Subcutaneous preadipocyte (primary cell): ENCODE measurements at places on chromosomes 2 and 18. TPM values are rescaled to one million over a fixed set of nuclear protein-coding genes. Genes with fewer than 3 reads are reported as not detected.

Gene RNF125
- 1.8 and 2.3 TPM in 2 replicates for total RNA-seq

Gene C1QL2
- total RNA-seq = not detected in 2 replicates

Gene IGFBP5
- 11.5 and 106 TPM in 2 replicates for total RNA-seq

Gene SPEG
- total RNA-seq = 11.5 and 15.4 TPM in 2 replicates

Gene GPN1
- total RNA-seq = 29.4 and 33.4 TPM in 2 replicates

Gene MTA3
- total RNA-seq = 21.3 and 23.5 TPM in 2 replicates

Gene HRH4
- total RNA-seq = under 0.01 TPM in 1 of 2 replicates, not detected in the other

Gene SCYGR4
- total RNA-seq = not detected in 2 replicates

Gene CRYGD
- total RNA-seq = not detected in 2 replicates

Gene POTEI
- not detected in 2 replicates for total RNA-seq

Gene CMPK2
- total RNA-seq = 0.73 and 1.4 TPM in 2 replicates

Gene GNLY
- total RNA-seq = not detected in 2 replicates

Gene MALL
- total RNA-seq = 4.7 and 8.8 TPM in 2 replicates

Gene LYG2
- not detected in 2 replicates for total RNA-seq

Gene TUBA3D
- not detected in 2 replicates for total RNA-seq

Gene GAL3ST2
- not detected in 2 replicates for total RNA-seq

Gene TMEM182
- 0.73 and 0.98 TPM in 2 replicates for total RNA-seq

Gene LDLRAD4
- 0.39 and 0.73 TPM in 2 replicates for total RNA-seq

Gene G6PC2
- not detected in 2 replicates for total RNA-seq

Gene C2orf80
- not detected in 2 replicates for total RNA-seq

Gene MBD5
- 25.0 and 25.4 TPM in 2 replicates for total RNA-seq

Gene MDH1B
- total RNA-seq = 0.37 and 0.78 TPM in 2 replicates

Gene SERPINB12
- total RNA-seq = not detected in 2 replicates

Gene GCG
- total RNA-seq = not detected in 2 replicates

Gene COL4A4
- total RNA-seq = under 0.01 TPM in 2 replicates

Gene POMC
- 0.73 and 0.98 TPM in 2 replicates for total RNA-seq

Gene TDRD15
- not detected in 2 replicates for total RNA-seq

Gene OTOF
- under 0.01 and 0.39 TPM in 2 replicates for total RNA-seq

Gene SCN7A
- total RNA-seq = not detected in 2 replicates

Gene KIF5C
- under 0.01 and 0.20 TPM in 2 replicates for total RNA-seq

Gene SAG
- total RNA-seq = not detected in 2 replicates

Gene ASAP2
- total RNA-seq = 39.3 and 59.0 TPM in 2 replicates

Gene DQX1
- not detected in 2 replicates for total RNA-seq

Gene CYTIP
- total RNA-seq = not detected in 2 replicates

Gene DSG2
- 0.39 and 3.7 TPM in 2 replicates for total RNA-seq

Gene MC2R
- not detected in 2 replicates for total RNA-seq

Gene RAMP1
- 0.73 TPM in 1 of 2 replicates, not detected in the other for total RNA-seq

Gene GIGYF2
- 45.6 and 59.8 TPM in 2 replicates for total RNA-seq

Gene ZNF519
- 6.6 and 13.1 TPM in 2 replicates for total RNA-seq

Gene SCN3A
- not detected in 2 replicates for total RNA-seq

Gene STON1
- 3.3 and 7.4 TPM in 2 replicates for total RNA-seq
